ENCODE measurements at places on chromosomes 11 and 22.

DNA sequence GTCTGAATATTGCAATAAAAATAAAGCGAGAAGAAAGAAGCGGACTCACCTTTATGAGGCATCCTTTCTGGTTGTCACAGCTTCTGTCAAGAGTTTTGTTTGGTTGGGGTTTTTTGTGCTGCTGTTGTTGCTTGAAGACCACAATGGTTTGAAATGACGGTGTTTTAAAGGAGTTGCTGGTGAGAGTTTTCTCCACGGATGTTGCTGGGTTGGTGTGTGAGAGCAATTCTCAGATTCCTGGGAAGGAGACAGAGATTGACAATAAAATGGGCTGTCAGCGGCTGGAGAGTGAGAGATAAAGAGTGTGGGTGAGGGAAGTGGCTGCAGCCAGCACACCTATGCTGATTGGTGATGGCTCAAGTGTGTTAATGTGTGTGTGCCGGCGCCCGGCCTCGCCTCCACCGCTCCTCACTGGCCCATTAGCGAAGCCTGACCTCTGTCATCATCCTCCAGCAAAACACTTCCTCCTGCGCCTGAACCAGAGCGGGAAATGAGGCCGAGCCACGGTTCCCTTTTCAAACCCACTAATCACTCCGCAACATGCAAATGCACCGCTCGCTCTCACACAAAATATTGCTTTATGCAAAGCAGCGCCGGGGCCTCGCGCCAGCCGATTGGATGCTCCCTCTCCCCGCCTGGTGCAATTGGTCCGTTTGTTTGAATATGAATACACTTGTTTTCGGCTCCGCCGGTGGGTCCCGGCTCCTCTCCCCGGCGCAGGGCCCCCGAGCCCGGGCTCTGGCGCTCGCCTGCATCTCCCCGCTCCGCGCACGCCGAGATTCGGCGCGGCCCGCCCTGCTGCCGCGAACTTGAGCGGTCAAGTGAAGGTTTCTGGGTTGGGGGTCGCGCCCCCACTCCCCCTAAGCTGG lies at the start of gene PAX6:
PAX6 (minus strand) TSS at position 544 of the 869 bp plus-strand sequence. CDS start 4,911 bp downstream, outside the sequence.
- DNase-seq, result no peak

- DNase-seq, result no peak
Observed at GRCh38 chr11:77082838-77083565, 16.2 kb downstream of the CAPN5 start.

GRCh38 chr11:124930799-124931198 lies 5.0 kb downstream of the HEPACAM start:
- no peak for DNase-seq

GRCh38 chr22:32991353-32992101 lies 66.7 kb downstream of the SYN3 start:
- peak; percentile 3 for DNase-seq

GRCh38 chr11:23359297-23359696 lies 499.0 kb upstream of the CCDC179 start:
- DNase-seq, result peak; percentile 66

- no peak for DNase-seq
Observed at GRCh38 chr22:48734359-48734758, 1093.3 kb downstream of the BRD1 start.

DNA sequence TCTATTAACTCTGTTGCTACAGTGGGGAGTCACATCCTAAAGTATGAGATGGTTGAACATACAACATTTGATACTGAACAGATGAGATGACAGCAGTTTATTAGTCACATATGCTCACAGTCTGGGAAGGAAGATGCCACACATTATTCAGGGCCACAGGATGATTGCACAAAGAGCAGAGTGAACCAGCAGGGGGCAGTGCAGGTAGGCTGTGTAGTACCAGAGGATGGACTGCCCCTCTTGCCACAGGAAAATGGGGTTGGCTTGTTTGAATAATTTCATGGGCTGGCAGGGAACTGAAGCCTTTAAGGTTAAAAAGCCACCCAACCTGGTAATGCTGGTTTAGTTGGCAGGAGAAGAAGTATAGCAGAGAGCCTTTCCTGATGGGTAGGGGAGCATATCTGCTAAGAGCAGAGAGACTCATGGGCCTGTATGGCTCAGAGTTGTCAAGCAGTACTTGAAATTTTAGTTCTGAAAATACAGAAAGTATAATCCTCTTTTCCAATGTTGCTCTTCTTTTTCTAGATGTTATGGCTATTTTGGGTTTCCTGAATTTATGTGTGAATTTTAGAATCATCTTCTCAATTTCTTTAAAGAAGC lies 180.4 kb upstream of the B3GAT1 start:
- DNase-seq, result no peak

- DNase-seq, result no peak
Observed at GRCh38 chr11:90594658-90595057, 371.8 kb upstream of the CHORDC1 start.

All from HFFc6 (cell line).